ENCODE measurements at places on chromosomes 7 and 10.

- DNase-seq = peak; percentile 85
These were observed 2.7 kb upstream of the HERPUD2 start for GRCh38 chr7:35697414-35698175.

- no peak for DNase-seq
These were observed 195.4 kb downstream of the MGMT start for GRCh38 chr10:129662426-129662825.

DNA sequence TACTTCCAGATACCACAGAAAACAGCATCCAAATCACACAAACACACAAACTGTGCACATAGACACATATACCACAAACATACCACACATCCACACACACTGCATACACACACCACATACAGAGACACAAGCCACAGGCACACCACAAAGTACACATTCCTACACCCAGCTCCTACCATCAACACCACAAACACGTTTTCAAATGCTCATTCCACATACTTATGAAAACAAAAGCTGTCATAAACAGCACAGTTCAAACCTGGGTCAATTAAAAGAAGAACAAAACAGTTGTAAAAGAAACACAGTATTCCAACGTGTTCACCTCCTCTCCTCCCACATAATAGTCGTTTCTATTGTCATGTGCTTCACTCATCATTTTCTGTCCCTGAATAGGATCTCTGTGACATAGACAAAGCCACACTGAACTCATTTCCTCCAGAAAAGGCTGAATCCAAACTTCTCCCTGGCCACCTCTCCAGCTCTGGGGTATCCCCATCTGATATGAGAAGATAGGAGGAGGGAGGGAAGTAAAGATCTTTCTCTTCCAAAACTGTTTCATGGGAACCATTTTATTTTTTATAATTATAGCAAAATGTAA is 89.2 kb downstream of the CXCL12 start:
- no peak for DNase-seq

GRCh38 chr10:42988069-42988468 is 88.8 kb upstream of the RET start:
- no peak for DNase-seq

GRCh38 chr7:5549096-5549763 is 125.6 kb upstream of the TNRC18 start:
- no peak for DNase-seq

GRCh38 chr10:8069627-8070026 is 15.1 kb downstream of the GATA3 start:
- no peak for DNase-seq

DNA sequence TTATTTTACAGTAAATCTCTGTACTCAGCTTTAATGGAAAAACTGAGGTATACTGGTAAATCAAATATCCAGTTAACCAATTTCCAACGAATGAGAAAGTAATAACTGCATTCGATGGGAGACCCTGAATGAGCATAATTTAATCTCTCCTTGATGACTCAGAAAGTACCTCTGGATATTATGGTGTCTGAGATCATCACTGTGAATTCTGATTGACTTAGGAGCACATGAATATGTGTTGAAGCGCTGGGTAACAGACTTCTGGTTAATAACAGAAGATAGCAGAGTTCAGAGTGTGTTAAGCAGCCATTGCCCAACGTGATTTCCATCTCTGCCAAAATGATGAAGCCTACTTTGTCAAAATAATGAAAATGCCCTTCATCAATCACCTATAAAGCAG is 116.6 kb downstream of the NRP1 start:
- DNase-seq = no peak
